ENCODE measurements at places on chromosomes 4 and X. TPM values are rescaled to one million over a fixed set of nuclear protein-coding genes. Genes with fewer than 3 reads are reported as not detected.

Gene GUCY1A1
- total RNA-seq, result 1.8 TPM

Gene PDCL2
- not detected for total RNA-seq

Gene IL3RA
- not detected for total RNA-seq

Gene C4orf51
- total RNA-seq, result not detected

Gene SPANXA2
- total RNA-seq, result not detected

GRCh38 chrX:133697656-133698055 lies 282.4 kb upstream of the GPC4 start:
- no peak for DNase-seq

GRCh38 chrX:110403441-110404238 lies 45.0 kb downstream of the RTL9 start:
- DNase-seq, result no peak

GRCh38 chr4:72016011-72016410 lies 15.8 kb upstream of the NPFFR2 start:
- no peak for DNase-seq

DNA sequence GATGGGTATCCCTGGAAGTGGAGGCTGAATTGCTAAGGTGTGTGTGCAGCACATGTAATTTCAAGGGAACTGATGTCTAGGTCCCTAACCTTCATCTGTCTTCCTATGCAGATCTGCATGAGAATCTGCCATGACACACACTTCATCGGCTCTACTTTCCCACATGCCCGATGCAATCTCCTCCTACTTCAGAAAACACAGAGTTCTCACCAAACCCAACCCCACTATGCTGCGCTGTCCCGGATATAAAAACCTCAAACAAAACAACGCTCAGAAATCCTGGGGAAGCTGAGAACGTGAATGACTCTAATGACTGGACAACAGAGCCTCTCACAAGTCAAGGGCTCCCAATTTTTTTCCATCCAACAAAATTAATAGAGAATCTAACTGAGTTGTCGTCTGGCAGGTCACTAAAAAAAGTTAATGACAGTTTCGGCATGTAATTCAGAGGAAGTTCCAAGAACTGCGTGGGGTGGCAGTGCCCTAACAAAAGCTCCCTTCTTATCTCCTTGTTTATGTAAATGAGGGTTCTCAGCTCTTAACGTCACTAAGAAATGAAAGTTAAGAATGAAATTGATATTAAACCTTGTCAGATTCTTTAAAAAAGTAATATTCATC lies 39.0 kb downstream of the STX18 start:
- DNase-seq, result no peak

DNA sequence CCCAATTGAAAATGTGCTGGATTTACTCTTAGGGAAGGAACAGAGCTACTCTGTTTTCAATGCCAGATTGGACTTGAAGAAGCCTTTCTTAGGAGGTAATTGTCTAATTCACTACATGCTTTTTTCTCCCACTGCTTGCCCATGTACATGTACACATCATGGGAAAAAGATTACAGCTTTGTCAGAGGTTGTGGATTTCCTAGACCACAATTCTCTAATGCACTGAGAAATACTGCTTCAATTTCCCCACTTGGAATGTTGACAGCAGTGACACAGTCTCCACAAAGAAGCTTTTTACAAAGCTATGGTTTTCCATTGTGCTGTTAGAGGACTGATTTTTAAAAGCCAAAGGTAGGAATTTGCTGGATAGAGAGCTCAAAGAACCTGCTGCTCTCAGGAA lies 19.5 kb downstream of the ZAR1 start:
- no peak for DNase-seq

DNA sequence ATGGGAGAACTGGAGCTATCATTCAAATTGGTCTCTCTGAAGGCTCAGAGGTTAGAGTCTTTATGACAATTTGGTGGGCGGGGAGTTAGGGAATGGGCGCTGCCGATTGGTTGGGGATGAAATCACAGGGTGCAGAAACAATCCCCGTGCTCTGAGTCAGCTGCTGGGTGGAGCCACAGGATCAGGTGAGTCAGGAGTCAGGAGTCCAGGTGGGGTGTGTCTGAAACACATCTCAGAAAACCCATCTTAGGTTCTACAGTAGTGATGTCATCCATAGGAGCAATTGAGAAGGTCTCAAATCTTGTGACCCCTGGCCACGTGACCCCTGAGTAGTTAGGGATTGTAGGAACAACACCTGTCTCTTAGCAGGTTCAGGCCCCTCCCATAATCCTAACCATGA lies 41.6 kb upstream of the TLR3 start:
- DNase-seq, result no peak

DNA sequence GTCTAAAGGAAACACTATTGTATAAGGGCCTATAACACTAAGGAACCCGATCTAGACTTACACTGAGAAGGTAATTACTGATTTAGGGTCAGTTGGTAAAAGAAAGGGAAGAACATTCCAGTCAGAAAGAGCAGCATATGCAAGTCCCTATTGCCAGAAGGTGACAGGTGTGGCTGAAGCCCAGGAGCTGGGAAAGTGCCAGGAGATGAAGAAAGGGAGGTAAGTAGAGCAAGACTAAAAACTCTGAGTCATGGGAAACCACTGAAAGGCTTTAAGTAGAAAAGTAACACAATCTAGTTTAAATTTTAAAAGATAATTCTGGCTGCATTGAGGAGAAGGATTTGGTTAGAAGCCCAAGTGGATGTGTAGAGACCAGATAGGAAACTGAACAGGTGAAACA lies 77.7 kb upstream of the INTU start:
- no peak for DNase-seq

- no peak for DNase-seq
Measured at GRCh38 chr4:5933996-5934831, 41.3 kb upstream of the CRMP1 start.

DNA sequence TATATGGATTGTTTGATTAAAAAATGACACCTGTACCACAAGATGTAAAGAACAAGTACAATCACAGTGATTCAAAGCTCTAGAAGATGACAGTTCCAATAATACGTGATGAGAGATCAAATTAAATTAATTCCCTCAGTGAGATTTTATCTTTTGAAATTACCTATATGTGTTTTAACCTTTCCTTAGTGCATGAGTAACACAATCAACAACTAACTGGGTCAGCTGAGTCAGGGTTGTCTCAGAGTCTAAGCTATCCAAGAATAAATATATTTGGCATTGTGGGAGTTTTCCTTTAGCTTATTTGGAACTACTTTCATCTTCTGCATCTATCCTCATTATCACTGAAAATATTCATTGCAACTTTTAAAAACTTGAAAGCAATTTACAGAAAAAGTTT lies 162.8 kb downstream of the WDFY3 start:
- no peak for DNase-seq

GRCh38 chr4:40238008-40238699 lies 41.3 kb downstream of the RHOH start:
- DNase-seq, result no peak

DNA sequence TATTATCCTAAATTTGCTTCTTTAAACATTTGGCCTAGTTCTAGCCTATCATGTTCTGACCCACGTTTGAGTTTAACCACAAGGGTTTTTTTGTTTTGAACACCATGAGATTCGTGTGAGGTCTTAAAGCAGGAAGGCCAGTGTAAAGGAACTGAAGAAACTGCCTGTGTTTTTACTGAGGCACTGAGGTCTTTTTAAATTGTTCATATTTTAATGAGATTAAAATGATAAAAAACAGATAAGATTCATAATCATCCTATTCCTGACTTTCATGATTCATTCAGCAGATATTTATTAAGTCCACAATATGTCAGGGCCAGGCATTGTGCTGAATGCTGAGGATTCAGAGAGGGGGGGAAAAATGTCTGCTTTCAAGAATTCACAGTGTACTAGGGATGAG lies 3.2 kb downstream of the RPS6KA3 start:
- DNase-seq, result no peak

DNA sequence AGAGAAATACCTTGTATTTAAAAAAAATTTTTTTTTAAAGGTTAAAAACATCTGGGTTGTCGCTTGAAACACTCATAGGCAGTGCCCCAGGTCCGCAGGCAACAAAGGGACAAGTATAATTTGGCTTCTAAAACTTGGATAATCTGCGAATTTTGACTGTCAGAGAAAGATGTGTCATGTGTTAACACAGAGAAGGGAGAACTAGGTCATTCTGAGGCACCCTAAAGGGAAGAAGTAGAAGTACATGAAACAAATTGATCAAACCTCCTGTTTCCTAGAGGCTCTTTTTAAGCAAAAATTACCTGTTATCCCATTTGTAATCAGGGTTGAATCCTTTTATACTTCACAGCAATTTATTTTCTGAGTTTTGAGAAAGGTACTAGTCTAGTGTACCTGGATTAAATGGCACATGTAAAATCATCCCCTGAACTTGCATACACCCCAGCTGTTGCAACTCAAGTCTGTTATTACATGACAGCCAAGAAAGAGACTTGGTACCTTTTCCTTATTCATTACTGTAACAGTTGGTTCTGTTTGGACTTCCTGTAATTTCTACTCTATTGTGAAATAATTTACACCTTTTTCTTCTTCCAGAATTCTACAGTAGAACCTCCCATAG lies 1.7 kb downstream of the SRD5A3 start:
- DNase-seq, result no peak

DNA sequence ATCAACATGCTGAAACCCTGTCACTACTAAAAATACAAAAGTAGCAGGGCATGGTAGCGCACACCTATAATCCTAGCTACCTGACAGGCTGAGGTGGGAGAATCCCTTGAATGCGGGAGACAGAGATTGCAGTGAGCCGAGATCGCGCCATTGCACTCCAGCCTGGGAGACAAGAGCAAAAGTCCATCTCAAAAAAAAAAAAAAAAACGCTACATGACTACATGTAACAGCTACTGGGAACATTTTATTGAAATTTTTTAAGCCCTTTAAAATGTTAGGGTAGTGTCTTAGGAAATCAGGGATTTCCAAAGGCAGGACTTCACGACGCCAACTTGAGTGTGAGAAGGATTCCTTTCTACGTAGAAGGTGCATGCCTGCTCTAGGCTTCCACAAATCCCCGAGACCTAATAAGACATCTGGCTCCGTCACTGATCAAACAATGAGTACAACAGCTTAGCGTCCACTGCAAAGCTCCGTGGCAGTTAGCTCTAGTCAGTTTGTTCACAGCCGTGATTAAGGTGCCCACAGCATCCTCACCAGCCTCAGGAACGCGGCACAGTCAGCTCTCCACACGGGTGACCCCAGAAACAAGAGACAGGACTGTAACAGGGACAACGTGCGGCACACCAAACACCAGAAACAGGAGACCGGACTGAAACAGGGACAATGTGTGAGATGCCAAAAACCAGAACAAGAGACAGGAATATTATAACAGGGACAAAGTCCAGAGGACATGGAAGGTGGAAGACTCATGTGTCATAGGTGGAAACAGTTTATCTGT lies 33.7 kb downstream of the DHRSX start:
- no peak for DNase-seq

DNA sequence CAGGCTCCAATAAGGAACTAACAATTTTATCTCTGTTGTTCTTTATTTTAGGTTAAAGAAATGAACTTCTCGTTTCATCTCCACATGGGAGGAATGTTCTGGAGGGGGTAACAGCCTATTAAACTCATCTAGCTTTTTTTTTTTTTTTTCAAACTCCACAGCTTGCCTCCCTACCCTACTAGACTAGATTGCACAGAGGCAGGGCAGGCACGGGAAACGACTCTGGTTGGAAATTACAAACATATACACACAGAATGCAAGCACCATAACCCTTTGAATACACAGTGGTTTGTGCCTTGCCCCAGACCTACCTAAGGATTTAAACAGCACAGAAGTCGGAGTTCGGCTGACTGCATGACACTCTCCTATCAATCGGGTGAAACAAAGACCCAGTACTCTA lies 2.7 kb downstream of the MECP2 start:
- DNase-seq, result no peak

Measured in MG63 (cell line).